ENCODE measurements at places on chromosomes 3 and 15.

DNA sequence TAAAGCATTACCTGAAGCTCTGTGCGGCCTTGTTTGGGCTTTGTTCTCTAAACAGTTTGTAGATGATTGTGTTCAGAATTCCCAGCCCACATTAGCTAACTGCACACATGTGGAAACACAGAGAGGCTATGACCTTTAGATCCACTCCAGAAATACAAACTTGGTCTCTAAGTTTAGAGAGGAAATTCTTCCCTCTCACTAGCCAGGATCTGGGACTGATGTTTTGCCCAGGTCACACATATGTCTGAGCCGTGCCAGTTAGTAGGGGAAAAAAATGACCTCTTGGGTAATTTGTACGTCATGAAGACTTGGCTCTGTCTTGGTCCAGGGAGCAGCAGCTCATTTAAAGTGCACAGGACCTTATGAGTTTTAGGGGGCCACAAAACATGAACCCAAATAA is 223.1 kb downstream of the RBMS3 start:
- DNase-seq: no peak

DNA sequence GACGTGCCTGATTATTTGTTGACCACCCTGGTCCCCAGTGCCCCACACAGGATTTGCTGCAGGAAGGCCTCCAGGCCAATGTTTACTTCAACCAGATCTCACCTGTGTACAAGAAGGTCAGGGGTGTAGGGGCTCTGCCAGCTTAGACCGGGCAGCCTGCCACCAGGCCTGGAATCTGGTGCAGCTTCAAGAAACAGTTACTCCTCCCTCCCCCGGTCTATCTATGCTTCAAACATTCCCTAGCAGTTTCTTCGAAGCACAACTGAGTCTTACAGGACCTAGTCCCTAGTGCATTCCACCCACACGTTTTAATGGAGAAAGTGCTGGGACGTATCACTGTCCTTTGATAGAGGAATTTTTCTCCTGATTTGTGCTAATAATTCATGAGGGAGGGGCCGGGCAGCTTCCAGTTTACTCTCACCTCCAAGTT is 8.0 kb downstream of the SH3BP5 start:
- DNase-seq: no peak

DNA sequence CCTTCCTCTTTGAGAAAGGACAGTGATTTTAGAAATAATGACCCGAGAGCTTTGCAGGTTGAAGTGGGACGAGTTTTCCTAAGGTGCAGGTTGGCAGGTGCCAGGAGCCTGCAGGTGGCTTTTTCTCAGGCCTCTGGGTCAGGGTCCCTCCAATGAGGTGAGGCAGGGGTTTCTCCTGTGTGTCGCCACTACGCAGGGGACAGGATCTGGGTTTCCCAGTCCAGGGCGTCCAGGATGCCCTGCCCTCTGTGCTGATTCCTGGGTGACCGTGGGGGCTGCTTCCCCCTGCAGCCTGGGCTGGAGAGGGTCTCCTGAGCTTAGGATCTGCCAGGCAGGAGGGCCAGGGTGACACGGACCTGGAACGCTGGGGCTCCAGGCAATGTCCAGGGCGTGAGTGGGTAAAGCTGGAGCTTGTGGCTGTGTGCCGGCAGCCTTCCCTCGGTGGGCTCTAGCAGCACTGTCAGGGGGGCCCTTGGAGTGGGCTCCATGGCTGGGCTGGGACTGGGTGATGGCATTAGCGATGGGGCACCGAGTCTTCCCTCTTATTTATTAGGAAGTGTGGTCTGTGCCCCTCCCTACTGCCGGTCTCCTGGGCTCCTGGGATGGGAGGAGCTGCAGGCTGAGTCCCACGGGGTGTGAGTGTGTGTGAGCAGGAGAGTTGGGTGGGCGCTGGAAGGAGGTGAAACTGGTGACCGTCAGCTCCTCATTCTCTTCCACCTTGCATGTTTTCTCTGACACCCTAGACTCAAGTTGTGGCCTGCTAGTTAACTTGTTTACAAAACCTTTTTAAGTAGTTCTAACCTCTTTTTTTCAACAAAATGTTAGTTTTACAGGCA is 1.8 kb downstream of the APBA2 start:
- DNase-seq: no peak

- no peak for DNase-seq
These were observed 17.5 kb downstream of the TGM5 start for GRCh38 chr15:43249236-43249635.

GRCh38 chr15:75030023-75030413 is 6.6 kb downstream of the PPCDC start:
- no peak for DNase-seq

DNA sequence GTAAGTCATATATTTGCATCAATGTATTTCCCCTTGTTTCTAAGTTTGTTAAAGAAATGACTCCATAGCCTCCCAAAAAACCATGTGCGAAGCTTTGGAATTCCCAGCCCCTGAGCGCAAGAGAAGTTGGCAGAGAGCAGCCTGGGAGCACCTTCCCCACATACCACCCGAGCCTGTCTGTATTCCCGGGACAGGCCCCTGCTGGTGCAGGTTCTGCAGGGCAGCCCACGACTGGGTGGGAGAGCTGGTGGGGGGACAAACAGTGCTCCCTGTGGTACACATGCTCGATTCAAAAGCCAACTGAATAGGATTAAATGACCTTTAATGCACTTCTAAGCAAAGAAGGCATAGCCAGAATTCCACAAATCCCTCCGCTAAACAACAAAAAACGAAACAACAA is 74.6 kb upstream of the SNRPA1 start:
- no peak for DNase-seq

DNA sequence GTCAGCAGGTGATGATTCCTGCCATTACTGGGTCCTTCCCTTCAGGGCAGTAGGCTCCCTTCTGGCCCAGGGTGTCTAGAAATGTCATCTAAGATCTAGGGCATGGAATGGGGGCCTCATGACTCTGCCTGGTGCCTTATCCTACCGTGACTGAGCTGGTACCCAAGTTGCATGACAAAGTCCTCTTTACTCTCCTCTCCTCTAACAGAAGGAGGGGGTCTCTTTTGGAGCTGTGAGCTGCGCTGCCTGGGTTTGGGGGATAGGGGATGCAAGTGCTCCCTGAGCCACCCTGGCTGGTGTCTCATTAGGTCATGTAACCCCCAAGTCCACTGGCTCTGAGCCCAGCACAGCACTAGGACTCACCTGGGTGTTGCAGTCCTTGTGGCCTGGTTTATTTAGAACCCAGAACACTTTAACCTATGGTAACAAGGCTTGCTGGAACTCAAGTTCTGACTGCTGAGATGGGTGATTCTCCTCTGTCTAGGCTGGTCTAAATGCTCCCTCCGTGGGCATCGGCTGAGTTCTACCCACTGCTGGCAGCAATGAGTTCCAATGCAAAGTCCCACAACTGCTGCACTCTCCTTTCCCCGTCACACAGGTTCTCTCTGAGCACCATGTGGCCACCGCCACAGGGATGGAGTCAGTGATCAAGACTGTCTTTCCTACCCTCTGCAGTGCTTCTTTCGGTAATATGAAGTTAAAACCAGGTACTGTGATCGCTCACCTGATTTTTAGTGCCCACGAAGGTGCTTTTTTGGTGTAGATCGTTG is 34.0 kb downstream of the XXYLT1 start:
- DNase-seq: no peak

GRCh38 chr3:27556887-27557286 is 72.7 kb upstream of the SLC4A7 start:
- DNase-seq: no peak

GRCh38 chr3:114962189-114962588 is 184.9 kb downstream of the ZBTB20 start:
- DNase-seq: no peak

- no peak for DNase-seq
These were observed 28.2 kb downstream of the ARIH1 start for GRCh38 chr15:72502220-72502809.

GRCh38 chr3:152549263-152549662 is 280.5 kb downstream of the MBNL1 start:
- no peak for DNase-seq

GRCh38 chr15:40081691-40082194 is 26.9 kb downstream of the BMF start:
- no peak for DNase-seq

- DNase-seq: no peak
These were observed 303.7 kb downstream of the NTRK3 start for GRCh38 chr15:87952736-87953287.

GRCh38 chr3:6182476-6182875 is 678.4 kb upstream of the GRM7 start:
- no peak for DNase-seq

DNA sequence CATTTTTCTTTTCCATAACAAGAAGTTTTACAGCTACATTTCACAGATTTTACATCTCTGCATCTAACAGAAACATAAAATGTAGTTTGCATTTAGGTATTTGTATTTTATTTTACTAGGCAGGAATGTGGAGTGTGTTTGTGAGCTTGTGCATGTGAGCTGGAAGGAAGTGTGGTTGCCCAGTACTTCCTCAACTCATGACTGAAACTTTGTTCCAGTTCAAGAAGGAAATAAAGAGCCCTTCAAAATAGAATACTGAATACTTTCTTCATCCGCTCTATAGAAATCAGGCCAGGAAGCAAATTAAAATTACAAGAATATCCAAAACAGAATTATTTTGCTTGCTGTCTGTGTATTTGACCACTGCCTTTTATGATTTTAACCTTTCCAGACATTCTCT is 81.3 kb downstream of the CHL1 start:
- DNase-seq: no peak

- no peak for DNase-seq
These were observed 38.8 kb downstream of the TRAK1 start for GRCh38 chr3:42130007-42130328.

- no peak for DNase-seq
These were observed 51.9 kb upstream of the ETV5 start for GRCh38 chr3:186160691-186161243.

Data from stimulated activated naive CD8-positive, alpha-beta T cell treated with anti-CD3 and anti-CD28 coated beads, Interleukin-15, amount 100 ng/mL, for 72 hours (primary cell).